Naive thymus-derived CD8-positive, alpha-beta T cell (primary cell): ENCODE measurements at places on chromosomes 7 and 10.

DNA sequence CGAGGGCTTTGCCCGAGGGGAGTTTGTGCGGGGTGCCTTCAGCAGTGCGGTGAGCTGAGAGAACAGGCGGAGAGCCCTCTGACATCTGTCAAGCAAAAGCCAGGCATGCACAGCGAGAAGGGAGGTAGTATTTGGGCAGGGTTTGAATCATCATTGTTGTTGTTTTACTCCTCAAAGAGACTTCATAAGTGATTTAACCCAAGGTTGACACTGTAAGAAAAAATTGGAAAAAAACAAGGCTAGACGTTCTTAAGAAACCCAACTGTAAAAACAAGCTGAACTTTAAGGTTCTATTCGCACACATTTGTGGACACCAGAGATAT lies 1.3 kb downstream of the ADAM22 start:
- no peak for DNase-seq

- DNase-seq, result no peak
These were observed 115.3 kb downstream of the DGKI start for GRCh38 chr7:137731436-137731835.

DNA sequence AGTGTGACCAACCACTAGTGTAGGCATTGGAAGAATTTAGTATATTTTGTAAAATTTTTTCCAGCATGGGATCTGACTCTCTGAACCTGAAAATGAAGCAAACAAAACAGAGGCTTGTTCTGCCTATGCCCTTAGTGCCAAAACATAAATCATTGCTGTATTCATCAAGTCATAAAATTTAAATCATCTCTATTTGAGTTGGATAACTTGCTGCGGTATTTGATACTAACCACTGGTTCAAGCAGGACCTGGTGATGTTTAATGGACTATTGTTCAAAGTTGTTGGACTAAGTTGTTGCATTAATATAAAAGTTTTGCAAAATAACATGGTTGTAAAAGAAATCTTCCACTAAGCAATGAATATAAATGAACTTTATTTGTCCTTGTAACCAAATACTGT lies 19.8 kb upstream of the RPA3 start:
- no peak for DNase-seq

- DNase-seq, result no peak
These were observed 147.1 kb upstream of the AOAH start for GRCh38 chr7:36871355-36871738.

- DNase-seq, result no peak
These were observed 46.2 kb downstream of the COL13A1 start for GRCh38 chr10:69847883-69848282.

DNA sequence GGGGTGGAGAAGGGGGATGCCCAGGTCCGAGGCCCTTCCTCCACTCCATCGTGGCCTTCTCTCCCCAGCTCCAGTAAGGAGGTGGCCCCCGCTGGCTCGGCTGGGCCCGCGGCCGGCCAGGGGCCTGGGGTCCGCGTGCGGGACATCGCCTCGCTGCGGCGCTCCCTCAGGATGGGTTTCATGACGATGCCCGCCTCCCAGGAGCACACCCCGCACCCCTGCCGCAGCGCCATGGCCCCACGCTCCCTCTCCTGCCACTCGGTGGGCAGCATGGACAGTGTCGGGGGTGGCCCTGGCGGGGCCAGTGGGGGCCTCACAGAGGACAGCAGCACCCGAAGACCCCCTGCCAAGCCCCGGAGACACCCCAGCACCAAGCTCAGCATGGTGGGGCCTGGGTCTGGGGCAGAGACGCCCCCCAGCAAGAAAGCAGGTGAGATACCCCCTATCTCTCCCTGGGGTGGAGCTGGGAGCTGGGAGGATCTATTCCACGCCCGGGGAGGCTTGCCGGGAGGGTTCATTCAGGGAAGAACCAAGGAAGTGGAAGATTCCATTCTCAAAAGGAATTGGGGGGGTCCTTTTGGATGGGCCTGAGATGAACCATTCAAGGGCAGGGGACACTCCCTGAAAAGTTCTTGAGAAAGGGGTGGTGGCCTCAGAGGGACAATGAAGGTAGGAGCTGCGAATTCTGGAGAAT lies 3.2 kb downstream of the NYAP1 start:
- DNase-seq, result no peak

- no peak for DNase-seq
These were observed 72.7 kb upstream of the ATRNL1 start for GRCh38 chr10:115020449-115020848.

DNA sequence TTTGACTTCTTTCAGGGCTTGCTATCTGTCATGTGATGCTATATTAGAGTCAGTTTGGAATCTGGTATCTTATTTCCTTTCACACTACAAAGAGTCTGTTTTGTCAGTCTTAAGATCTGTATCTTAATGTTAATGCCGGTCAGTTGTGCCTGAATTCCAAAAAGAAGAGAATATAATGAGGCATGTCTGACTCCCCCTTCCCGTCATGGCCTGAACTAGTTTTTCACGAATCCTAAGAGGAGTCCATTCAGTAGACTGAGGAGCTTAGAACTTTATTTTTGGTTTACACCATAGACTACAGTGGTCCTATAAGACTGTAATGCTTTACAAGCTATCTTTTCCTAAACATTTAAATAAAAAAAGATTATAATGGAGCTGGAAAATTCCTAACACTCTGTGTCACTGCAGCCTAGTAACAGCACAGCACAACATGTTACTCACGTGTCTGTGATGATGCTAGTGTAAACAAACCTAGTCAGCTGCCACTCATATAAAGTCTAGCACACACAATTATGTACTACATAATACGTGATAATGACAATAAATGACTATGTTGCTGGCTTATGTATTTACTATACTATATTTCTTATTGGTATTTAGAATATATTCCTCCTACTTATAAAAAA lies 50.6 kb downstream of the VPS41 start:
- no peak for DNase-seq

DNA sequence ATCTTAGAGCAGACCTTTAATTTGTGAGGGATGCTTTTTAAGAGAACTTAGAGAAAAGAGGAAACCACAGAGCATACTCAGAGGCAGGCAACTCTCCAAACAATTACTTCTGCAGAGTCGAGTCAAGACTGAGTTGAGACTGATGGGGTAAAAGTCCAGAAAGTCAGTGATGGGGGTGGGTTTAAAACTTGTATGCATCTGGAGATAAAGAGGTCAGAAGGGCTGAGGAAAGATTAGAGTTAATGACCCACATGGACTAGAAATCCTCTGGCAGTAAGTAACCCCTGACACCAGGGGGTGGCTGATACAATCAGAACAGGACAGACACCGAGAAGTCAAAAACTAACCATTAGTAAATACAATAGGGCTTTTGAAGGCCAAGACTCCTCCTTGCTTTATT lies 42.4 kb upstream of the SEPTIN7 start:
- no peak for DNase-seq

GRCh38 chr7:158161194-158161593 lies 426.4 kb downstream of the PTPRN2 start:
- no peak for DNase-seq

DNA sequence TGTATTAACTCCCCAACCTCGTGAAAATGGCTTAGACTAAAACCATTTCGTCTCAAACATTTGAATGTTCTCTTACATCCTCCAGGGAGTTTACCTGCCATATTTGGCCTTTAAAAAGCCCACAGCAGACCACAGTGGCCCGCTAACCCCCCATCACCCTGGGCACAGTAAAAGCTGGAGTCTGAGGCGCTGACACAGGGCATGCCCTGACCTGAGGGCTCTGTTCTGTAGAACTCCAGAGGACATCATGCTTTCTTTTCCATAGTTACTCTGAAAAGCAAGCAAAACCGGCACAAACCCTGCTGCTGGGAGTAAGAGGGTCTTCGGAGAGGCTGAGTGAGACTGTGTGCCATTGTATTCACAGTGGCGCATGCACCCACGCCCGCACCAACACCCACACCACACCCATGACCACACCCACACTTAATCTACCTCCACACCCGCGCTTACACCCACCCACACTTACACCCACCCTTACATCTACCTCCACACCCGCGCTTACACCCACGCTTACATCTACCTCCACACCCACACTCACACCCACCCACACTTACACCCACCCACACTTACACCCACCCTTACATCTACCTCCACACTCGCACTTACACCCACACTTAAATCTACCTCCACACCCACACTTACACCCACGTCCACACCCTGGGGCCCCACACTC lies 32.1 kb downstream of the LRRC27 start:
- no peak for DNase-seq

- DNase-seq, result no peak
These were observed 54.3 kb downstream of the SLC16A9 start for GRCh38 chr10:59655309-59655708.

GRCh38 chr7:150974468-150975391 lies 3.4 kb downstream of the KCNH2 start:
- peak; percentile 79 for DNase-seq

GRCh38 chr7:78852951-78853350 lies 600.5 kb downstream of the MAGI2 start:
- no peak for DNase-seq

DNA sequence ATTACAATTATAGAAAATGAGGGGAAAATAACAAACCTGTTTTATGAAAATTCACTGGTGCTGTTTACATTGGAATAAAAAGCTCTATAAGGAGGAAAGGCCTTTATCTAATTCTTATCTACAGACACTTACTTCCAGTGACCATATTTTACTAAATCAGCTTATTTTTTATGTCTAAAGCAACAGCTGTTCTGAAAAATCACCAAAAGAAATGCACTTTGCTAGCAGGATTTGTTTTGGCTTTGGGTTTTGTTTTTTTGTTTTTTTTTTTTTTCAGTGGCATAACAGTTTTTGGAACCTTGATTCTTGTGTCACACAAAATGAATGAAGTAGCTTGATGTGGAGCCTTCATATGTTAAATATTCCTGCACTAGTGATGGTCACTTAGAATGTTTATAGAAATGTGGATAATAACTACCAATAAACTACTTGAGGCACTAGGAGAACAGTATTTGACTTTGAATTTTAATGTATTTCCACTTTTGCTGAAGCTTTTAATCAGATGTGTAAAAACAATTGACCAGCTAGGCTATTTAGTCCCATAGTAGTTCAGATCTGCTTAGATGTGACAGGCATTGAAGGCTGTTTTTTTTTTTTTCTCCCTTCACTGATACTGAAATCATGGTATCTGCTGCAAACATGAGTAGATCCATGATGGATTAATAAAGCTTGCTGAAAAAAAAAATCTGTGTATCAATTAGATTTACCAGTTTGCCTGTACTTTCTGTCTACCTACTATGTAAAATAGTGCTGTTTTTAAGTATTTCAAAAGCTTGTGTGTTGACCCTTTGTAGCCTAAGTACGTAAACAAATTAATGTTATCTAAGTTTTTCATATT lies 2.8 kb downstream of the ARL4A start:
- DNase-seq, result no peak

DNA sequence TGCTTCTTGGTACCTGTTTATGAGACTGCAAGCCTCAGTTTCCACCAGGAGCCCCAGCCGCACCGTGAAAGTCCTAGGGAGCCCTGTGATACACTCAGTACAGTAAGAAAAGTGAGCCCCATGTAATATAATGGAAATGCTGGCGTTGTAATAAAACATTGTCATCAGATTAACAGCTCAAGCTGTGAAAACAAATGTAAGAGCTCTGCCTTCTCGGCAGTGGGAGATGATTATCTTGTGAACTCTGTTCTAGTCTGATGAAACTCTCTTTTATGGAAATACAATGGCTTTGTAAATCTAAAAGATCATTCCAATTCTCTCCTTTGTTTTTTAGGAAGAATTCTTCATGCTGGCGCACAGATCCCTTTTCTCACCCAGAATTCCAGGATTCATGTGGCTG lies 299.9 kb downstream of the ABCA13 start:
- DNase-seq, result no peak

DNA sequence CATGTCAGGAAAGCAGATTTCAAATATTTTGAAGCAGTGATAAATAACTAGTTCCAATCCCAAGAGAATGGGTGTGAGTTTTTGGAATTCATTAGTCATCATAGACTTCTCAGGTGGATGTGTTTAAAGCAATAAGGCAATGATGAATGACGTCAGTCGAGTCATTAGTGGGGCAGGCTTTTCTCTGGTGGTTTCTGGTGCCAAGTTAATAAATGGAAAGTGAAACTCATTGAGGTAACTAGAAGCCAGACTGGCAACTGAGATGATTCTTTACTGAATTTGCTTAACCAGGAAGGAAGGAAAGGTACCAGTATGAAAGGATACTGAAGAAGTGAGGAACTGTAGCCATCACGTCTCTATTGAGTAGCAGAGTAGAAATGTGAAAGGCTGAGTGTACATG lies 311.0 kb downstream of the GPAM start:
- no peak for DNase-seq
